Non-pigmented ciliary epithelial cell (primary cell): ENCODE measurements at places on chromosomes 6 and 20.

DNA sequence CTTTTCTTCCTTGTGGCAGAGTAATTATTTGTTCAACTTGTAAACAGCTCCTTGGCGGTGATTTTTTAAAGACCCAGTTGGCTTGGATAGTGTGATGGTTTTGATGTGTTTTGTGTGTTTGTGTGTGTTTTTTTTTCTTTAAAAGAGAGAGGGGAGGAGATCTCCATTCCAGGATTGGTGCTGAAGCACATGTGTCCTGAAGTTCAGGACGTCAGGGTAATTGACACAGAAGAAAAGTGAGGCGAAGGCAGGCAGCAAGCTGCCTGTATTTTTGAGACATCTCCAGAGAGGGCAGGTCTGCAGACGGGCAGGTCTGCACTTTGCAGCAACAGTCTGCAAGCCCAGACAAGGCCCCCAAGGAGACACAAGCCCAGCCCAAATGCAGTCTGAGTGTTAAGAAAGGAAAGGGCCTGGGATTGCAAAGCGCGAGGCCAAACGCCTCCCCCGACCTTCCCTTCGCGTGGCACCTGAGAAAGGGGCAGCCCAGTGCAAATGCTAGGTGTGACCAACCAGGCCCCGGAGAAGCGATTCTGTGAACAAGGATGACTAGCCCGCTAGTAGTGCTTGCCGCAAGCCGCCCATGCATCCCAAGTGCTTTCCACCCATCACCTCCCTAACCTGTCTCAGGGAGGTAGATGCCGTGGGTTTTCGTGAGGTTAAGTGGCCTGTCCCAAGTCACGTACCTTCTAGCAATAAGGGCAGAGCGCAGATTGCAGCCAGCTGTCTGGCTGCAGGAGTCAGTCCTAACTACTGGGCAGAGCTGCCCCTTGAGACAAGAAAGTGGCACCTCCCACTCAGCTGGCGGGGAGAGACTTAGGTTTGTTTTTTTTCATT lies 230.5 kb downstream of the ZMYND8 start:
- DNase-seq, result no peak

DNA sequence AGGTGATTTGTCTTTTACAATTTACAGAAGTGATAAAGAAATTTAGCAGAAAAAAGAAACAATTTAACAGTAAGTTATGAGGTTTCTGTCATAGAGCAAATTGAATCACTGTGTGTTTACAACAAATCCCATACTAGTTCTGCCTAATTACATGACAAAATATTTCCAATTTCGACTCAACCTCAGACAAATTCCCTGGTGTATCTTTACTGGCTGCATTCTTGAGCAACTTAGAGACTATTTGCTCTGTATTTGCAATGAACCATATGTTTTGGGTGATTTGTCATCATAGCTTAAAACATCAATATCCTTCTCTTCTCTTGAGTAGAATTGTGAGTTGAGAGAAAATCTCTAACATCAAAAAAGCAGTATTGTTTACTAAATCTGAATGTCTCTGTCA lies 128.7 kb downstream of the SIM1 start:
- DNase-seq, result no peak

DNA sequence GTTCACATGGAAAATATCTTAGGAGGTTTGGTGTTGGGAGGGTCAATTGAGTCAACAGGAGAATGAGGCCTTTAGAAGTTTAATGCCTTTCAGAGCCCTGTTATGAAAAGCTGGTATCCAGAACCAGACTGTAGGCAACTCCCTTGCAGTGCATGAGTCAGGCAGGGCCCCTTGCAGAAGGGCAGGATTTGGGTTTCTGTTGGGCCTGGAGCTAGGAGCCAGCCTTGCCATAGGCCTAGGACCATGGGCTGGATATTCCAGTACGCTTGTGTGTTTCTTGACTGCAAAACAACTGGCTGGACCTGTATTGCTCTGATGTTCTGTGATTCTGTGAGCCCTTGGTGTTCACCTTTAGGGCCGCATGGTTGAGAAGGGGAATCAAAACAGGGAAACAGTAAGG lies 350.9 kb upstream of the PRND start:
- no peak for DNase-seq

GRCh38 chr6:143090314-143091044 lies 29.8 kb downstream of the AIG1 start:
- DNase-seq, result no peak

DNA sequence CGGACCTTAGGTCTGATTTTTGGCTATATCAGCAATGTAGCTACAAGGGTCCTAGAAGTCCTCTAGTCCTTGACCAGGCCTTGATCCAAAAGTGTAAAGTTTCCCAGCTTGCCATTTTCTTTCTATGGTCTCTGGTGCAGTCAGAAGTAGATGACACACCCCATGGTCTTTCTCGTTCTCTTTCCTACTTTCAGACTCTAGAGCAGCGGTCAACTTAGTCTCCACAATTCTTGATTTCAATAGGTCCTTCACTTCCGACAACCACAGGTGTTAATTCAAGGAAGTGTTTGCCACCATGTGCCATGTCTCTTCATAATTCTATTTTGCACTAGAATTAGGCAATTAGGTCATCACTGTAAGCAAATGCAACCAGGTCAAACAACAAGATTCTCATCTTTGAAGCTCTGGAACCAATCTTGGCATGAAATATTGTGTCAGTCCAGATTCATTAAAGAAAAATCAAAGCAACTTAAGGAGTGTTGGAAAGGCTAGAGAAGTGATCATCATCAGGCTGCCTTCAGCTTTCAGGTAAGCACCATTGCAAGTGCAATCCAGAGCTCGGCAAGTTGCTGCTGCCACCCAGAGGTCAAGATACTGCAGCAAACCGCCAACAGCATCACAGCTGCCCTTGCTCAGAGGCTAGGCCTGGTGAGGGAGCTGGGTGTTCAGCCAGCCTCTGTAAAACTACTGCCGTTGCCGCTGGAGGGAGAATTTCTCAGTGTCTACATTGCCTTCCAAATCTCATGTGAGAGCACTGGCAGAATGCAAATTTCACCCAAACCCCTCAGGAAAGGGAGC lies 5.6 kb upstream of the SYNE1 start:
- no peak for DNase-seq

DNA sequence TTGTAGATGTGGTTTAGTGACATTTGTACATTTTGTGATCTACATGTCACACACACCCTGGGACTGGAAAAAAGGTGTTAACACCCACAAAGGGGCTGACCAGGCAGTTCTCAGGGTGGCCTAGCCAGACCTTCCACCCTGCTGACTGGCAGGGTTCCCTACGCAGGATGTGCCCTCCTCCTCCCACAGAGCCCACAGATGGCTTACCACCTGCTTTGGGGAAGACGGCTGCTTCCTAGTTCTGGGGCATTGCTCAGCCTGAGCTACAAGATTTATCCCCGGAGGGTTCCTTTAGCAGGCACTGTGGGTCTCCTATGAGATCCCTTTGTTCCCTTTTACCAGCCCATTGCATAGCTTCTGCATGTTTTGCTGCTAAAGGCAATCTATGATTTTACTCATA lies 35.1 kb downstream of the SNAP25 start:
- no peak for DNase-seq

- DNase-seq, result no peak
Measured at GRCh38 chr20:58463256-58463655, 51.9 kb downstream of the APCDD1L start.

- peak; percentile 52 for DNase-seq
Measured at GRCh38 chr6:73180763-73181619, 44.3 kb downstream of the KHDC1L start.

DNA sequence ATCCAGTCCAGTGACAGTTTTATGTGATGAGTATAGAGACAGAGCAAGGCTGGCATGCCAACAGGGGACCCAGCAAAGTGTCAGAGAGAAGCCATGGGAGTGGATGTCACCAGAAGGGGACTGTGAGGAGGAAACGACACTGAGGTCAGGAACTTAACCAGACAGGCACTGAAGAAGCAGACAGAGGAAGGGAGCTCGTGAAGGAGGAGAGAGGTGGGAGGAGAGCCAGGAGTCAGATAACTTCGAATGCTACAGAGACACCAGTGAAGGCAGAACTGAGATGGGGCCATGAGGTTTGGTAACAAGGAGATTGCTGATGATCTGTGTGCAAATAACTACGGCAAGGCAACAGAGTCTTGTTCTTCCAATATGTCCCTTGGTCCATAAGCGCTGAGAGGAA lies 211.1 kb upstream of the FOXA2 start:
- no peak for DNase-seq

DNA sequence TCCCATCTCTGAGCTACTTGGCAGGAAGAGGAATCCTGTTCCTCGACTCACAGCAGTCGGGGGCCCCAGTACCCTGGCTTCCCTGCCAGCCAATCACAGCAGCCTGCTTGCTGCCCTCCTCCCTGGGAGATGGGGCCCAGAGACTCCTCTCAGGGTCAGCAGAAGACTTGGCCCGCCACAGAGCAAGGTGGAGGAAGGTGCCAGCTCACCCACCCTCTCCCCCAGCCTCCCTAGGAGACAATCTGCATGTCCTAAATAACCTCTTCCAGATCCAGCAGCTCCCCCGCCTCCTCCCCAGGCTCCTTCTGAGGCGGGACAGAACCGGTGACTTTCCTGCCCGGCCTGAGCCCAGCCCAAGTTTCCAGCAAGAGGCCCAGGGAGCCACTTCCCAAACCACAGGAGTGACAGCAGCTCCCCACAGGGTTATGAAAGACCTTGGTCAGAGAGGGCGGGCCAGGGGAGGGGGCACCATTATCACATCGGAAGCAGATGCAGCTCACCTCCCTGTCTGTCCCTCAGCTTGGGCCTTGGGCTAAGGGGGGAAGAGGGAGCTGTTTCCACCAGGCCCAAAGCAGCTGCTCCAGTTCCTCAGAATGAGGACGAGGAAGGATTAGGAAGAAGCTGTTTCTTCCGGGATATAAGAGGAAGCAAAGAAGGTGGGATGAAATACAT lies 2.3 kb downstream of the CCND3 start:
- no peak for DNase-seq

- no peak for DNase-seq
Measured at GRCh38 chr6:51213811-51214210, 395.1 kb downstream of the TFAP2B start.

DNA sequence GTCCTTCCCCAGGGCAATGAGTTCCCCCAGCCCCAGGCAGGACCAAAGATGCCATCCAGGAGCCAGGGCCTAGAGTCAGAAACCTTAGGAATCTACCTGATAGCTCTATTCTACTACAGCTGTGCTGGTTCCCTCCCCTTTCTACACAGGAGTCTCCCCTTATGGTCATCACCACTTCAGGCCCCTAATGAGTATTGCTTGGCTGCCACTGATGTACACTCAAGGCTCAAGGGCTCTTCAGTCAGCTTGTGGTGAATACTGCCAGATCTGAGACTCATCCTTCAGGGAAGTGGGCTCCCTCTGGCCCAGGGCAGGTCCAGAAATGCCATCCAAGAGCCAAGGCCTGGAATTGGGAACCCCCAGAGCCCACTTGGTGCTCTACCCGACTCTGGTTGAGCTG lies 248.6 kb downstream of the ALDH8A1 start:
- no peak for DNase-seq

DNA sequence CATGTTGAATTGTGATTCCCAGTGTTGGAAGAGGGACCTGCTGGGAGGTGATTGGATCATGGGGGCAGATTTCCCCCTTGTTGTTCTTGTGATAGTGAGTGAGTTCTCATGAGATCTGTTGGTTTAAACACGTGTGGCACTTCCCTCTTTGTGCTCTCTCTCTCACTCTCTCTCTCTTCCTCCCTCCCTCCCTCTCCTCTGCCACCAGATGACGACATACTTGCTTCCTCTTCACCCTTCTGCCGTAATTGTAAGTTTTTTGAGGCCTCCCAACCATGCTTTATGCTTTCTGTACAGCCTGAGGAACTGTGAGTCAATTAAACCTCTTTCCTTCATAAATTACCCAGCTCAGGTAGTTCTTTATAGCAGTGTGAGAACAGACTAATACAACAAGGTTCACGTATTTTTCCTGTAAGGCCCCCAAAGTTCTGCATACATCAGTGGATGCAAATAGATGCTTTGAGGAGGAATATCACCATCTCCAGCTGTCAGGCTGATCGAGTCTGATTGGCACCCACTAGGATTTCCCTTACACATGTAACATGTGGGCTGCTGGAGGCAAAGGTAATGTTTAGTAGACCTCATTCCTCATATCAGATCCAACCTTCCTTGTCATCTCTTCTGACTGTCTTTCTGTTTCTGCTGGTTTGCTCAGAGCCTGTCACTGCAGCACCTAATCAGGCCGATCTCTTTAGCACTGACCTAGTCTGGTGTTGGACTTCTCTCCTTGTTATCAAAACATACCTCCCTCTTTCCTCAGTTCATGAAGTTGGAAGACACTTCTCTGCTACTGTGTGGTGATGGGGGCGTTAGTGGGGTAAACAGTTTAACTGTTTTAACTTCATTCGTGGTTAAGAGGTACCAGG lies 54.3 kb upstream of the BACH2 start:
- DNase-seq, result no peak

- DNase-seq, result no peak
Measured at GRCh38 chr6:57294862-57295445, 22.5 kb upstream of the PRIM2 start.

- DNase-seq, result no peak
Measured at GRCh38 chr6:135996668-135997067, 145.2 kb downstream of the PDE7B start.

GRCh38 chr6:85464260-85464644 lies 14.4 kb downstream of the NT5E start:
- DNase-seq, result peak; percentile 95

GRCh38 chr6:3193102-3193849 lies 34.2 kb downstream of the TUBB2B start:
- DNase-seq, result no peak

- no peak for DNase-seq
Measured at GRCh38 chr20:19522071-19522801, 235.8 kb upstream of the RIN2 start.

DNA sequence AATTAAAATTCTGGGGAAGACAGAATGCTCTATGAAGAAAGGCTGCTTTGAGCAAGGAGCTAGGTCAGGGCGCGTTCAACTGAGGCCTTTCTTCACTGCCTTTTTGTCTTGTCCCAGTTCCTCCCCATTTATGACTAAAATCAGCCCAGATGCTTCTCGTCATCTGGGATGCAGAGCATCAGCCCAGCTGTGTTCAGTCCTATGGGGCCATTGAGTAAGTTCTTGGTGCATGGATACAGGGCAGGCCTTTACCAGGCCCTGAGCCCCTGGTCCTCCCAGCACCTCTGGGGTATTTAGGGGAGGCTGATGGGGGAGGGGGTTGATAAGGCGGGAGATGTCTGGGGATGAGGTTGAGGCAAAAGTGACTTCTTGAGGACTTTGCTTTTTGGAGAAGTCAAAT lies 55.7 kb downstream of the PTPN1 start:
- no peak for DNase-seq

DNA sequence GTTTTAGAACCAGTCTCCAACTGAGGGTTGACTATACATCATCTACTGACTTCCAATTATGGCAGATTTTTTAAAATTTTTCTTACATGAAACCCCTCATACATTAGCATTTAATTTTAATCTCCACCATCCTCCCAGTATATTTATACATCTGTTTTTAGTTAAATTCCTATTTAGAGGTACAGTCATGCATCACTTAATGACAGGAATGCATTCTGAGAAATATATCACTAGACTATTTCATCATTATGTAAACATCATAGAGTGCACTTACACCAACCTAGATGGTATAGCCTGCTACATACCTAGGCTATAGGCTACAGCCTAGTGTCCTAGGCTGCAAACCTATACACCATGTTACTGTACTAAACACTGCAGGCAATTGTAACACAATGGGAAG lies 316.7 kb upstream of the MARCKS start:
- no peak for DNase-seq
